ENCODE measurements at places on chromosomes 7 and 10.

- DNase-seq, result no peak
Measured at GRCh38 chr10:91034494-91035159, 113.7 kb upstream of the ANKRD1 start.

GRCh38 chr7:94350734-94351133 is 44.0 kb upstream of the COL1A2 start:
- no peak for DNase-seq

- DNase-seq, result no peak
Measured at GRCh38 chr7:131721660-131722059, 165.2 kb upstream of the PODXL start.

GRCh38 chr7:142618655-142619351 is 130.5 kb upstream of the PRSS1 start:
- no peak for DNase-seq

GRCh38 chr7:144821067-144821466 is 14.8 kb downstream of the TPK1 start:
- no peak for DNase-seq

DNA sequence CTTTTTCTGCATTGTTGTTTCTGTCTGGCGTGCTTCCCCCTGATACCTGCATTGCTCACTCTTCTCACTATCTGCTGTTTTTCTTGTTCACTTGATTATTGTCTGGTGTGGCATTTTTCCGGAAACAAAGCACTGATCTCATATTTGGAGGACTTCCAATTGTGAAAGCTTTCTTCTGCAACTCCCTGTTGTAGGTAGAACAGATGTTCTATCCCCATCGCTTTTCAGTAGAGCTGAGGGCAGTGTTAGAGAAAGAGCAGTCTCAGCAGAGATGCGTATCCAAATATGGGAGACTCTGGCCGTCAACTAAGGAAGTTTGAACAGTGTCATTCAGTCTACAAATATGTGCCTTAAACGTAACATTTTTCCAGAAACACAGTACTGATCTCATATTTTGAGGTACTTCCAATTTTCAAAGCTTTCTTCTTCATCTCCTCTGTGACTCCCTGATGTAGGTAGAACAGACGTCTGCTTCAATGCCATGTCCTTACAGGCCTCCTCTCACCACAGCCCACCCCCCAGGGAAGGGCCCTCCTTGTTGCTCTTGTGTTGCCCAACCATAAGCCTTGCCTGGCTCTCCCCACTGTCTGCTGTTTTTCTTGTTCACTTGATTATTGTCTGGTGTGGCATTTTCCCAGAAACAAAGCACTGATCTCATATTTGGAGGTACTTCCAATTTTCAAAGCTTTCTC is 27.1 kb upstream of the GJD4 start:
- DNase-seq, result no peak

GRCh38 chr7:114806590-114807162 is 115.2 kb upstream of the MDFIC start:
- no peak for DNase-seq

GRCh38 chr7:158666401-158666800 is 38.2 kb downstream of the NCAPG2 start:
- DNase-seq, result no peak

DNA sequence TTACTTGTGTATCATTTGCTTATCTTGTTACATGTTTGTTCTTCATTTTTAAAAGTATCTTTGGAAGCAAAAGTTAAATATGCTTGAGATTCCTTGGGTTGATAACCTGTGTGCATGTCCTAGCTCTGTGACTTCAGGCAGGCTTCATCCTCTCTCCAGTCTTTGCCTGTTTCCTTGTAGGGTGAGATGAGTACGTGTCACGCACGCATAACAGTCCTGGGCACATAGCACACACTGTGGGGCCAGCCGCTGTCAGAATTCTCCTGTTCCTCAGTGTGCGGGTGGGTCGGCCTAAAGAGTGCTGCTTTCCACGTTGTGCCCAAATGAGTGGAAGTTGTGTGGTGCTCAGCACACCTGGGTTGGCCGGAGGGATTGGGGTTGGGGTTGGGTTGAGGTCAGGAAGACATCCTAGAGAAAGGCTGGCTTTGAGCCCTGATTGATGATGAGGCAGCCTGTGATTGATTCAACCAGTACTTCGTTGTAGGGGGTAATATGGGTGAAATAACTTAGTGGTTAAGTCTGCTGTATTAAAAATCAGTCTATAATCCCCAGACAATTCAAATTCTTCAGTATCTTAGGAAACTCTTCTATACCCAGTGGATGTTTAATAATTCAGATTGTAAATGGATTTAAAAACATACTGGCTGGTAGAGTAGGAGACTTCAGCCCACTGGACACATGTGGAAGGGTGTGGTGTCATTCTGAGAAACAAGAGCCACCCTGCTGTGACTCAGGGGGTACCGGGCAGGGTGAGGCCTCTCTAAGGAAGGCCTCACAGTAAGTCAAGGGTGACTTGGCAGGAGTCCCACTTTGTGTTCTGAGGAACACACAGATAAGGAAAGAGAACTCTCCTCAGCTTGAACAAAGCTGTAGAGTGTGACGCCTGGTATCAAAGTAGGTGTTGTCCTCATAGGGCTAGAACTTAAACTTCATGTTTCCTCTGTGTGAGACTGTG is 54.8 kb downstream of the DAGLB start:
- no peak for DNase-seq

DNA sequence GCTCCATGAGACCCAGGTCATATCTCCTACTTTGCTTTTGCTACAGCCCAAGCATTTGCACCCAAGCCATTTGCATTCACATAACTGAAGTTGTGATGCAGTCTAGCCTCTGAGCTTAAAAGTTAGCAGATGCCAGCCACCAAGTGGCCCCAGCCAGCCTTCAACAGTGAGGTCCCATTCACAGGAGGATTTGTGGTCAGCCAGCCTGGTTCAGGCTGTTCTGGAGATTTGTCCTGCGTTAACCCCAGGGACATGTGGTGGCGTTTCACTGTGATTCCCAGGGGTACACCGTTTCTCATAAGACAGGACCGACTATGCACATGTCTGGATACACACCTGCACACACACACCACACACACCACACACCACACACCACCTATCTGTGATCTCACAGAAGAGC is 51.2 kb downstream of the GPR26 start:
- no peak for DNase-seq

- no peak for DNase-seq
Measured at GRCh38 chr10:8389630-8390029, 335.1 kb downstream of the GATA3 start.

DNA sequence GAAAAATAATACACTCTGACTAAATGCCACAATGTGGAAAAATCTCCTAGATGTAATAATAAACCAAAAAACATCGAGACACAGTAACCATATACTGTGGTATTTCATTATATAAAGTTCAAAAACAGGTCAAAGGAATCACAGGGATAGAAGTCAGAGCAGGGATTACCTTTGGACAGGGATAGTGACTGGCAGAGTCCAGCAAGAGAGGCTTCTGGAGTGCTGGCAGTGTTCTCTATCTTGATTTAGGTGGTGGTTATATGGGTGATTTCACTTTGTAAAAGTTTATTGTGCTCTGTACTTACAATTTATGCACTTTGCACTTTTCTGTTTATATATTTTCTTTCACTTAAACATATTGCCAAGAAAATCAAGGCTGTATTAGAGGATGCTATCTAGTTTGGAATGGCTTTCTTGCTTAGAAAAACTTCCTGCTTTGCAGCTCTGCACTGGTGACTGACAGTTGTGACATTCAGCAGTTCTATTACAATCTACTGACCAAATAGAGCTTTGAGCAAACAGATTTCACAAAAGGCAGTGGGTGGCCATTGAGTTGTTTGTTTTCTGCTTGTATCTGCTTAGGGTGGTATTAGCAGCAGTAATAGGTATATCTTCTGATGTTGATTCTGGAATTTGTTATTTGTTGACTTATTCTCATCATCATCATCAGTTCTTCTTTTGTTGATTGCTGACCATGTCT is 263.6 kb upstream of the LRGUK start:
- no peak for DNase-seq

DNA sequence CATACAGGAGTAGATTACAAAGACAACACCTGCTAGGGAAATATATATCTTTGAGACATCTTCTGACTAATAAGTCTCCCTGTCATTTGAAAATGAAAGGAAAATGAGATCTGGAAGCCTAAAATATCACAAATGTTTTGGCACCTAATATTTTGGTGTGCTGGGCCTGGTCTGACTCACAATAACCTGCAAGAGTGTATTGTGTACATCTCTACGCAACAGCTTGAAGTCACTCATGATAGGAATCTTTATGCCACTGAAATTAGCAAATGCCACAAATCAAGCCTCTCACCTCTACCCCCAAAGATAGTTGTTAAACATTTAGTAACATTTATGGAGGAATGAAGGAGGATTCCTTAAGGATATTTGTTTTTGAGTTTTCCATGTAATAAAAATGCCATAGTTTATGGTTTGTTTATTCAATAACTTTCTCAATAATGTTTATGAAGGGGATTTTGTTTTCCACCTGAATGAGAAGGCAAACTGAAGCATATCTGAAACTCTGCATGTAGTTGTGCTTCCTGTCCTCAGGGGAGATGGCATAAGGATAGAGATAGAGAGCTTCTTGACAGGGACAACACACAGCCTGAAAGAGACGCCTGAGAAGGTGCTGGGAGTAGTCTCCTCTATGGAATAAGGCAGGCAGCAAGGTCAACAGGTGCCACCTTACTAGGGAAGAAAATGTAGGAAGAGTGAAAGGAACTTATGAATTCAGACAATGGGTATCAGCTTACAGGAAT is 197.4 kb downstream of the AHR start:
- DNase-seq, result no peak

- no peak for DNase-seq
Measured at GRCh38 chr10:870564-871166, 60.8 kb downstream of the LARP4B start.

DNA sequence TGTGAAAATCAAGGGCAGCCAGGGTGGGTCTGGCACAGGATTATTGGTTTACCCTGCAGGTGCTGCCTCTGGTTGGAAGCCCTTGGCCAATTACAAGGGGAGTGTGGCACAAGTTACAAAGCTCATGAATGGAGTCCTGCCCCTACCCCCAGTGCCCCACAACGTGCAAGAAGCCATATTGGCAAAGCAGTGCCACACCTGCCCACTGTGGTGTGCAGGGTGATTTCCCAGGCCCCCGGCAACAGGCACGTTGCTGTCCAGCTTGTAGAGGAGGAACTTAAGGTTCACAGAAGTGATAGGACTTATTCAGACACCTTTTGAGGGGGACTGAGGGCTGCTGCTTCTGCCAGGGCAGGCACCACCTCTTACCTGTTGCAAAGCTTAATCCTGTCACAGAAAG is 11.4 kb downstream of the LHPP start:
- no peak for DNase-seq

DNA sequence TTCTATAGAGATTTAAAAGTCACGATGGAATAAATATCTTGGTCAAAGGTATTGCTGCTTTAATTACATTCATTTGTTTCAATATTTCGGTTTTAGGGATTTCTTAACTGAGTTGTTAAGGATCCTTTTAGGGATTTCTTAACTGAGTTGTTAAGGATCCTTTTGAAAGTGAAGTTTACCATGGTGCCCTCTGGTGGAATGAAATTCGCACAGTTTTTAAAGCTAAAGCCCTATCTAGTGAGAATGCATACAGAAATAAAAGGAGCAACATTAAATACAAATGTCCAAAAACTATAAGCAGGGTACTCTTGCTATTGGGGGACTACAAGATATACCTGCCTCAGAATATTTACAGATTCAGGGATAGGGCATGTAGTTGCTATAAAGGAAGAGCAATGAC is 193.7 kb downstream of the RNLS start:
- no peak for DNase-seq

DNA sequence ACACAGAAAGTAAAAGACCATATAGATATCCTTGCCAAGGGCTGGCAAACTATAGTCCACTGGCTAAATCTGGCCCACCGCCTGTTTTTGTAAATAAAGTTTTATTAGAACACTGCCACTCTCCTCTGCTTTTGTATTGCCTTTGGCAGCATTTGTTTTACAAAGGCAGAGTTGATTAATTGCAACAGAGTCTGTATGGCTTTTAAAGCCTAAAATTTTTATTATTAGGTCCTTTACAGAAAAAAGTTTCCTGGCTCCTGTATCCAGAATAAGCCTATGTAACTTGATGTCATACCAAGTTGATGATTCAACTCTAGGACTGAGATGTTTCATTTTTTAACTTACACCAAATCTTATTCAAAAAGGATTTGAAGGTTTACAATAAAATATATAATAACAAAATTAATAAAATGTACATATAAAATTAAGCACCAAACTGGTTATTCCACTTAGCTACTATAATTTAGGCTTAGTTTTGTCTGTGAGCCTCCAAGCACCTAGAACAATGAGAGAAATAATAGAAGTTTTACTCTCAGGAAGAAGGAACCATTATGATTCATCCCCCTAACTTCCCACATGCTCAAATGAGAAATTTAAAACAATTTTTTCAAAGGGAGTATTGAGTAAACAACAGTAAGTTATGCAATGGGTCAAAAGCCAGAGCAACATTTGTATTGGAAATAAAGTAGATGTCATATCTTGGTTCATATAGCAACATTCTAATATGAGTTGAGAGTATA is 31.9 kb downstream of the CPED1 start:
- DNase-seq, result no peak

GRCh38 chr10:3281941-3282673 is 109.5 kb upstream of the PITRM1 start:
- DNase-seq, result no peak

DNA sequence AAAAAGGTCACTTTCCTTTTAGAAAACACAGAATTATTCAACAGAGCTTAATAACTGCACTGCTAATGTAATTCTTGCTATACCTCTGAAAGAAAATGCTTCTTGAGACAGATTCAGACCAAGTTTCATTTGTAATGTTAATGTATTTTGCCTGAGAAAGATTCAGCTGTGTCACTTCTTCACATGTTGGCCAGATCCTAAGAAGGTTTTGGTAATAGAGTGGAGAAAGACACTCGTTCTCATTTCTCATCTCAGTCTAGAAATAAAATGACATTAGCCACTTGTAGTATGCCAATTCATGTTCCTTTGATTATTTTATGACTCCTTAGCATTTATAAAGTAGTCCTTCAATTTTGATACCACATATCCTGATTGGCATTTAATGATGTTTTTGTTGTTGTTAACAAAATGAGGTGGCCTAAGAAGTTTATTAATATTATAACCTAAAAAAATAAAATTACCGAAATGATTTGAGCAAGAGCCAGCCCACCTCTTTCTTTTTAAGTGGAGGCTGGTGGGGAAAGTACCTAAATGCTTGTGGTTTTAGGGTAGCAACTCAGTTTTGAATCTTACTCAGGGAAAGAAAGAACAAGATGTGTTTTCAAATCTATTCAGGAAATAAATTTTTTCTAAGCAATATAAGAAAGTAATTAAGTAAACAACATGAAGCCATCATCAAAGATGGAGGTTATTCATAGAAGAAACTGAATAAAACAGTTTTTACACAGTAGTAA is 16.4 kb upstream of the ELAPOR2 start:
- no peak for DNase-seq
